ENCODE measurements at places on chromosomes 5 and 9.
A peak's percentile ranks its signal among the peaks of the same experiment; 100 is the strongest.

DNA sequence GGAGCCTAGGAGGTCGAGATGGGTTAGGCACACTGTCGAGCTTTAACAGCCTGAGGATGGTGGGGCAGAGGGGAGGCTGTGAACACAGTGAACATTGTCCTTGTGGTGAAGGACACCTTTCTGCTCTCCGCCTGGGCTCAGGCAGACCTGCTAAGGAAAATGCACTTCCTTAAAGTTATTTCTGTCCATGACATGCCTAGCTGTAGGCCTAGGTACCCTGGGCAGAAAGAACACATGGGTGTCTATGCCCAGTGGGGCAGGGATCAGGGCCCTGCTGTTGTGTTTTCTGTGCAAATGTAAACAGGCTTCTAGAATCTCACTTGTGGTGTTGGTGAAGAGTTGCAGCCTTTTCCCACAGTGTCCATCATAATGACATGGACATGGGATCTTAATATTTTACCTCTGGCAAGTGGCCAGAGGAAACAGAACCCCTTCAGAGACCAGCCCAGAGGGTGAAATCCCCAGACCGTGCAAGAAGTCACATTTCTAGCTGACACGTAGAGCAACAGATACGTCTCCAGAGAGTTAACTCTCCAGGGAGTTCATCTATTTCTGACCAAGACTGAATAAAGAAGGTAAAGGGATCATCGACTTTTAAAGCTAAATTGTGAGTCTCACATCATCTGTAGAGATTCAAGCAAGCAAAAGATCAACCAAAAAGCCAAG is 79.2 kb downstream of the C9orf152 start:
- no peak for DNase-seq

GRCh38 chr5:164184158-164184557 is 678.7 kb downstream of the MAT2B start:
- DNase-seq, result no peak

- DNase-seq, result peak; percentile 15
Observed at GRCh38 chr5:80246995-80247729, 8.7 kb downstream of the SERINC5 start.

DNA sequence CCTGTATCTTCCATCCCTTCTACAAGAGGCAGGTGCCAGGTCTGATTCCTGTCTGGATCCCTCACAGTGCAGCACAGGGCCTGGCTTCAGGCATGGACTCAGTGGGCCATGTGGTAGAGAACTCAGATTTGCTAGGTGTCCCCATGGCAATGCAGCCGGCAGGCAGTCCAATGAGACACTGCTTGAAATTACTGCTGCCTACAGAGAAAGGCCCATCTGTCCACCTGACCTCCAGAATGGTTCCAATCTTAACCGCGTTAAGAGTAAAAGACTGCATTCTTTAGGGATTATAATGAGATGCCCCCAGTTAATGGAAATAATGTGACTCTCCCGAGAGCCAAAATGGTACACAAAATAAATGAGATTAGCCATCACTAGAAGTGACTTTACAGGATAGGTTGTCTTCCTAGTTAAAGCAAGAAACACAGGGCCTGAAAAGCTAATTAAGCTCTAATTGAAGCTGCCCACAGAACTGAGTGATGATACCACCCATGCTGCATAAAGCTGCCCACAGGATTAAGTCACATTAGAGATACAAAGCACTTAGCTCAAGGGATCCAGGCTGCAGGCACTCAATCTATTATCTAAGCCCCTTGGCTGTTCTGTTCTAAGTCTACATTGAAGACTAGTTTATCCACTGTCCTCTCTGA is 11.4 kb downstream of the FAM193B start:
- no peak for DNase-seq

DNA sequence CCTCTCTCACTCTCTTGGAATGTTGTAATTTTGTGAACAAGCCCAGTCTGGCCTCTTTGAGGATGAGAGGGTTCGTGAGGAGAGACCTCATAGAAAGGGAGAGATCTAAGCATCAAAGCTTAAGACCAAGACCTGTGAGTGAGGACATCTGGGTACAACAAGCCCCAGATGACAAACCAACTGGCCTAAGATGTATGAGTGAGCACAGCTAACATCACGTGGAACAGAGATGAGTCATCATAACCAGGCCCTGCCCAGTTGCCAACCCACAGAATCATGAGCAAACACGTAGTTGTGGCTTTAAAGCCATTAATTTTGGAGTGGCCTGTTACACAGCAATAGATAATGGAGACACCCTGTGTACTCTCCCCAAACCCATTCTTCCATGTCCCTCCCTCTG is 439.1 kb upstream of the KIF2A start:
- DNase-seq, result no peak

DNA sequence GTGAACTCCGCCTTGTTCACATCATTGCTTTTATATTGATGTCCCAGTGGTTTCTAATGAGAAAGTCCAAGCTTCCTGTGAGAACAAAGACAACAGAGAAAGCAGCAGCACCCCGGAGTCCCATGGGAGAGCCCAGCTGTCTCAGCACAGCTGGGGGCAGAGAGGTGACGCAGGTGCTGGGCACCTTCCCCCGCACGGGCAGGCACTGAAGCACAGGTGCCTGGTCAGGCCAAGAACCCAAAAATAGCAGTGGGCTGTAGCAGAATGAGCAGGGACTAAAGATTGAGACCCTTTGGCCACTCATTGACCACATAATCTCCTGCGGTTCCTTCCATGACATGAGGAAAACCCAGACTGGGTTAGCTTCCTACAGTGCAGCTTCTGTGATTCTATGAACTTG is 18.8 kb downstream of the SRD5A1 start:
- DNase-seq, result no peak

DNA sequence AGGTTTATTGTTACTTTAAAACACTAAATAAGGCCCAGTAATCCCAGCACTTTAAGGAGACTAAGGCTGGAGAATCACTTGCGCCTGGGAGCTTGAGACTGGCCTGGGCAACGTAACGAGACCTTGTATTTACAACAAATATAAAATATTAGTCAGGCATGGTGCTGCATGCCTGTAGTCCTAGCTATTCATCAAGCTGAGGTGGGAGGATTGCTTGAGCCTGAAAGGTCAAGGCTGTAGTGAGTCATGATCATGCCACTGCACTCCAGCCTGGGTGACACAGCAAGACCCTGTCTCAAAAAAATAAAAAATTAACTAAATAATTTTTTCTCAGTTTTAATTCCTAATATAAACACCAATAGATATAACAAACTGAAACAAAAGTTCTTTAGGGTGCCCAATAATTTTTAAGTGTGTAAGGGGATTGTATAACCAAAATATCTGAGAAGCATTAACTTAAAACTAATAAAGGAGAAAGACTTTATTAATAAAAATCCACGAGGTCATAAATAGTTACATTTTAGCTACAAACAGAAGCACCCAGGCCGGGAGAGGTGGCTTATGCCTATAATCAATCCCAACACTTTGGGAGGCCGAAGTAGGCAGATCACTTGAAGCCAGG is 32.7 kb downstream of the FAM13B start:
- no peak for DNase-seq

DNA sequence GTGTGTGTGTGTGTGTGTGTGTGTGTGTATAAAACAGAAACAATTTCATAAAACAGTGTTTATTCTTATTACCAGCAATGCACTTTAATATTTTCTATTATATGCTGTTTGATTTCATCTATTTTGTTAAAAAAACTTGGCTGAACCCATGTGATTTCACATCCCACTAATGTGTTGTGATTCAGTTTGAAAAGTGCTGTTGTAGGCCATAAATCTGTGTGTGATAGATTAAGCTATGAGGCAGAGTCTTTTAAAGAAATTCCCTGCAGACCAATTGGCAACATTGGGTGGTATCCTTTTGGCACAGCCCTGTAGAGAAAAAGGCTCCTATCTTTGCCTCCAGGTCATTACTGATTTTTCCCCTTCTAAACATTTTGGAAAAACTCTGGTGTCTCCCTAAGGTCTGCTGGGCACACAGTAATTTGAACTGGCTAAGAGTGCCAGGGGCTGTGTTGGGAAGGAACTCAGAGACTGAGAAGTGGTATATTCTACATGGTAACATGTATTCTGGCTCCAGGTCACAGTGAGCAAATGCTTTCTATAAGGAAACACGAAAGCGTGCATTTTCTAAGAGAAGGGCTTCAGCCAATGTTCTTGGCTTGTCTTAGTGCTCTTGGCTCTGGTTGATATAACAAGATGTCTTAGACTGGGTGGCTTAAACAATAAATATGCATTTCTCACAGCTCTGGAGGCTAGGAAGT is 4.5 kb downstream of the CAMK4 start:
- DNase-seq, result no peak

DNA sequence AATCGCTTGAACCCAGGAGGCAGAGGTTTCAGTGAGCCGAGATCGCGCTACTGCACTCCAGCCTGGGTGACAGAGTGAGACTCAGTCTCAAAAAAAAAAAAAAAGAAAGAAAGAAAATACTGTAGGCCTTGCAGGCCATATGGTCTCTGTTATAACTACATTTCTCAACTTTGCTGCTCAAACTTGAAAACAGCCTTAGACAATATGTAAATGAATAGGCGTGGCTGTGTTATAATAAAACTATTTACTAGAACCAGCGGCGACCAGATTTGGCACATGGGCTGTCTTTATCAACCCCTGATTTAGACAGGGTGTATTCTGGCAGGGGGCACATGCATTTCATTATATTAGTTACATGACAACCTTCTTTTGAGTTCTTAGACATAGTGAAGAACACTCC is 130.0 kb downstream of the C9orf152 start:
- no peak for DNase-seq

DNA sequence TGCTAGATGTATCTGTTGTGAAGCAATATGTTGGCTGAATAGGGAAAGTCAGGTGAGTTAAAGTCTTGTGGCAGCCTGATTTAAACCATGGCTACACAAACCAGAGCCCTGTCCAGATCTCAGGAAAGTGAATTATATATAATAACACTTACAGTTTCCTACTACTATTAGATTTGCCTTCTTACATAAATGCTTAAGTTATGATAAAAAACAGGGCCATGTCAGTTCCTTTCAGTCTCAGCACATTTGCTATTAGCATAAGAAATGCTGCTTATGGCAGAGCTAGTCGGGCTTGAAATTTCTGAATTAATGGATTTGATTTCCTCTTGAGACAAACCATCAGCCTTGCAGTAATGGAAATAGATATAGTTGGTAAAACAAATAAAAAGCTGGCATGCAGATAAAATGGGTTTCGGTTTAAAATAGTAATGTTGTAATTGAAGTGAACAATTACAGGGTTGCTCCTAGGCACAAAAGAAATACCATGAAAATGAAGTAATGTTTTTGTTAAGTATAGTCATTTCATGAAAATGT is 664.2 kb upstream of the ZNF608 start:
- no peak for DNase-seq

GRCh38 chr9:69834591-69835184 is 14.1 kb downstream of the CFAP95 start:
- DNase-seq, result no peak

DNA sequence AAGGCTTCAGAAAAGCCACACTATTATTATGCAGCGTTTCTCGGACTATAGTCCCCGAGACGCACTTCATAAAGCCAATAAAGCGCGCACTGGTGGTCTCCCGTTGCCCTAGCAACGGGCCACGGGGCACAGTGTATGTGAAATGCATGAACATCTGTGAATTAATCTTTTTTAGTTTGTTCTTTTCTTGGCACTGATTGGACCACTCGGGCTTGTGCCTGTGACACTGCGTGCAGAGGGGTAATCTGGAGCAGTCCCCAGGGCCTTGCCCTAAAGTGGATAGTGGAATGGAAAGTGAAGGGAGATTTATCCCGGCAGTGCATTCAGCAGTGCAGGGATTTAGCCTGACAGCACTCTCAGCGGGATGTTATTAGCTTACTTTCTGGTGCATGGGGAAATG is 92.1 kb downstream of the TLE4 start:
- DNase-seq, result no peak

- no peak for DNase-seq
Observed at GRCh38 chr9:126373241-126373640, 46.6 kb downstream of the MVB12B start.
